HuH-7 (cell line): ENCODE measurements at places on chromosomes 5 and 9.

DNA sequence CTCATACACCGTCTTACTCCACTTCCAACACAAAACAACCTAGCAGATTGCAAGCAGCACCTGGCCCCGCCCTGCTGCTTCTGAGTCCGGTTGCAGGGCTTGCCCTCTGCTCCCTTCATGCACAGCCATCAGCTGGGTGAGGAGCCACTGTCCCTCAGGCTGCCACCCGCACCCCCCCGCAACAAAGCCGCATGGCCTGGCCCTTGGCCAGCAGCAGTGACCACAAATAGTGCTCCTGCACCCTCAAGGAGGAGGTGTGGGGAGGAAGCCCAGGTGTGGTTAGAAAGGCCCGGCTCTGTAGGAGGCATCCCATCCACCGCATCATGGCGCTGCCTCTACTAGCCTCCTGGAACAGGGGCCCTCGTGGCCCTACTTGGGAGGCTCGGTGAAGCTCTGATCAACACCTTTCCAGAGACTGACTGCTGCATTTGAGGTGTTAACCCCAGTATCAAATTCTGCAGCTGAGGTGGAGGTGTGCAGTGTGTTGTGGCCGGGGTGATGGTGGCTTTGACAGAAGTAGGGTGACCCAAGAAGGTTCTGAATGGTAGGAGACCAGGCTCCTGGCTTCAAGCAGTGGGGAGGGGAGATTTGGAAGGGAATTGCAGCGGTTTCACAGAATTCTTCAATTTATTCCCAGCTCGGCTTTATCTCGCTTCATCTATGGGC, 52.7 kb downstream of the WNK2 start:
- no peak for DNase-seq

DNA sequence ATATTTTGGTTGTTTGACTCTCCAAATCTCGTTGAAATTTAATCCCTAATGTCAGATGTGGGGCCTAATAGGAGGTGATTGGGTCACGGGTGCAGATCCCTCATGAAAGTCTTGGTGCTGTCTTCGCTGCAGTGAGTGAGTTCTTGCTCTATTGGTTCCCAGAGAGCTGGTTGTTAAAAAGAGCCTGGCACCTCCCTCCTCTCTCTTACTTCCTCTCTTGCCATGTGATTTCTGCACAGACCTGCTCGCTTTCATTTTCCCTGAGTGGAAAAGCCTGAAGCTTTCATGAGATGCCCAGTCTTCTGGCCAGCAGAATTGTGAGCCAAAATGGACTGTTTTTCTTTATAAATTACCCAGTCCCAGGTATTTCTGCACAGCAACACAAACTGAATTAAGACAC, 221.6 kb downstream of the MAT2B start:
- no peak for DNase-seq

DNA sequence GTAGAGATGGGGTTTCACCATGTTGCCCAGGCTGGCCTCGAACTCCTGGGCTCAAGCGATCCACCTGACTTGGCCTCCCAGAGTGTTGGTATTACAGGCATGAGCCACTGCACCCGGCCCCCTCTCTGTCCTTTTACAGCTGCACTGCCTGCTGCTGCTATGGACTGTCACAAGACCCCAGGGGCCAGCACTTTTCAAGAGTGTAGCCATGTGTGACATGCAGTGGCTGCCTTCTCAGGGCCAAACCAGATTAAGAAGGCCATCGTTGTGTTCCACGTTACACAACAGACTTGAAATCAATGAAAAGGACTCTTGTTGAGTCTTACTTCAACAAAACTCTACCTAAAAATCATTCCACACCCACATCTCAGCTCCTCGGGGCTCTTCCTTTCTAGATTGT, 78.9 kb upstream of the ICE1 start:
- no peak for DNase-seq

DNA sequence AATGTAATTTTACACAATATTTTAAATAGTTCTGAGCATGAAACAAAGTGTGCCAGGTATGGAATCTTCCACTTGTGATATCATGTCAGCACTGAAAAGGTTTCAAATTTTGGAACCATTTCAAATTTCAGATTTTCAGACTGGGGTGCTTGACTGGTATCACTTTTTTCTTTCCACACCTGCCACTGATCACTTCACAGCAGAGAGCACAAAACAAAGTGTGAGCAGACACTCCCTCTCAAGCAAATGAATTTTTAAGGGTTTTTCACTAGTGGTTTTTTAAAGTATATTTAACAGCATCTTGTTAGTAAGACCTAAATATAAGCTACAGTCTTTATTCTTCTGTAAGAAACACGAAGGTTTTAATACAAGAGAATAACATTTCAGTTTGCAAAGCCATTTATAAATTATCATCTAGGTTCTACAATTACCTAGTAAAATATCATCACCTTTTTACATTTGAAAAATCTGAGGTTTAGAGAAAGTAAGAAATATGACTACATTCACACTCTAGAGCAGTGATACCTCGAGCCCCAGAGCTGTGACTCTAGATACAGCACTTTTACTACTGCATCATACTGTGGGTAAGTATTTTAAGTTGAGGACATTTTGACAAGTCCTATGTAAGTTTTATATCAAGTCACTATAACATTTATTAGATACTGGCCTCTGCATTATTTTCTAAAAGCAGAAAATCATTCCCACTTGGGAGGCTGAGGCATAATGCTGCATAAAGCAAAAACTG, 14.6 kb downstream of the GOLPH3 start:
- DNase-seq = no peak

GRCh38 chr9:127815512-127816361, 13.1 kb downstream of the FPGS start:
- no peak for DNase-seq

- no peak for DNase-seq
Observed at GRCh38 chr5:80212171-80212667, 43.6 kb downstream of the SERINC5 start.

- DNase-seq = no peak
Observed at GRCh38 chr9:93306081-93306480, 122.1 kb downstream of the WNK2 start.

- DNase-seq = no peak
Observed at GRCh38 chr9:4955836-4956235, 29.2 kb upstream of the JAK2 start.

DNA sequence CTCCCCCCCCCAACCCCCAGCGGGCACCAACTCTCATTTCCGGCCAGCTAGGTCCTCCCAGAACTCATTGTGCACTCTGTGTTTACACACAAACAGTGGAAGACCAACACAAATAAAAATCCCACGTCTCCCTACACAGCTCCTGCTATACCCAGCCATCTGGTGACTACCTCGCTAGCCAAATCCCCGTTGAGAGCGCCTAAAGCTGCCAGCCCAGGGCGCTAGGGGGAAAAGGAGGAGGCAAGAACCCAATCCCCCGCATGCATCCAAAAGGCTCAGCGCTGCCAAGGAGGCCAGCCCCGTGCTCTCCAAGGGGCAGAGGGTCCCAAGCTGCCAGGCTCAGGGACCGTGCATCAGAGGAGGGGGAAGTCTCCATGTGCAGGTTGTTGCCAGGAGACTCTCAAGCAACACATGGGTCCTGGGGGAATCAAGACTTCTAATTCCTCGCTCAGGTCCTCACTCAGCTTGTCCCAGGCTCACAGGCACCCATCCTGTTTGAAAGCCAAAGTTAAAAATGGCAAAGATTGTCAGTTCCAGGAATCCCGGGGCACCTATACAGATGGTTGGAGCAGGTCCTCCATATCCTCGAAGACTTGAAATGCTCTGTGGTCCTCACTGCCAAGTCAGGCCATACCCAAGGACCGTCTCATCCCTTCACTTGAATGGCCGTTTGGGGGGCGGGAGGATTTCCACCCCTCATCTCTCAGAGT, 2.7 kb downstream of the ASTN2 start:
- DNase-seq = no peak

- DNase-seq = no peak
Observed at GRCh38 chr9:124419832-124420489, 4.7 kb upstream of the PSMB7 start.

DNA sequence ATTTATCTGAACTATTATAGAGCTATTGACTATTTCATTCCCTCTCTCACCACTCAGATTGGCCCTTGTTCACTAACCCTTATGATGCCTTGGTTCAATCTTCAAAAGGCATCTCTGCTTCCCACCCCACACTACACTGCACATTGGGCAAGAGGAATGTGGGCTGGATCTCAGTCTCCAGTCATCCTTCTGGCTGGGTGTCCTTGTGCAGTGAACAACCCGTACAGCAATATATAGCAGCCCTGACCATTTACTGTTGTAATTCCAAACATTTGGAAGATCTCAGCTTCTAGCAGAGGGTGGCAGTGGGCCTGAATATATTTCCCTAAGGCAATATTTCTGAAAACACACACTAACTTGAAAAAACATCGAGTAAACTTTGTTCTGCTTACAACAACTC, 199.2 kb upstream of the GDNF start:
- no peak for DNase-seq

DNA sequence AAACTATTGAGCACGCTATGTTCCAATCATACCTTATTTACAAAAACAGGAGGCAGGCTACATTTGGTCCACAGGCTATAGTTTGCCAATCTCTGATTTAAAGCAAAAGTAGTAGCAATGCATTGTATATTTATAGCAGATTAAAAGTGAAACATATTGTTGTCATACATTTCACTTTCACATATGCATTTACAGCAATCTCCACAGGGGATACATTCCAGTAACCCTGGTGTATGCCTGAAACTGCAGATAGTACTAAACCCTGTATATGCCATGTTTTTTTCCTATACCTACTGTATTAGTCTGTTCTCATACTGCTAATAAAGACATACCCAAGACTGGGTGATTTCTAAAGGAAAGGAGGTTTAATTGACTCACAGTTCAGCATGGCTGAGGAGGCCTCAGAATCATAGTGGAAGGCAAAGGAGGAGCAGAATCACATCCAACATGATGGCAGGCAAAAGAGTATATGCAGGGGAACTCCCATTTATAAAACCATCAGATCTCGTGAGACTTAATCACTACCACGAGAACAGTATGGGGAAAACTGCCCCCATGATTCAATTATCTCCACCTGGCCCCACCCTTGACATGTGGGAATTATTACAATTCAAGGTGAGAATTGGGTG, 5.9 kb upstream of the CSF1R start:
- no peak for DNase-seq

- DNase-seq = no peak
Observed at GRCh38 chr5:181044662-181045305, 4.7 kb downstream of the BTNL9 start.

DNA sequence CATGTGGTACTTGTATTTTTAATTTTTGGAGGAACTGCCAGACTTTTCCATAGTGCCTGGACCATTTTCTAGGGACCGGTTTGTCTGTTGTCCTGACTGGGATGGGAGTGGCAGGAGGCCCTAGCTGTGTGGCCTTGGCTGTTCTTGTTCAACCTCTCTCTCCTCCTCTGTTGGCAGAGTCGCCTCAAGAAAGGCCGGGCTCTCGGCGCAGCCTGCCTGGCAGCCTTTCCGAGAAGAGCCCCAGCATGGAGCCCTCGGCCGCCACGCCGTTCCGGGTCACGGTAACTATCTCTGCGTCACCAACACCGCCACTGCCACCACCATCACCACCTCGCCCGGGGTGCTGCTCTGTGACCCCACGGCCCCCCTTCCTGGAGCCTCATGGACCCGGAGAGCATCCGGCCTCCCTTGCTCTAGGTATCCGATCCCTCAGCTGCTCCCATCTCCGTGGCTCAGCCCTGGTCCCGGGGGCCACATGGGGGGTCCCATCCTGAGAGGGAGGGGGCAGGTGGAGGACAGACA, 27.1 kb downstream of the DAB2IP start:
- DNase-seq = no peak

- no peak for DNase-seq
Observed at GRCh38 chr9:69178583-69179011, 4.5 kb downstream of the TJP2 start.

GRCh38 chr9:94740145-94740840, 13.8 kb downstream of the AOPEP start:
- DNase-seq = no peak

DNA sequence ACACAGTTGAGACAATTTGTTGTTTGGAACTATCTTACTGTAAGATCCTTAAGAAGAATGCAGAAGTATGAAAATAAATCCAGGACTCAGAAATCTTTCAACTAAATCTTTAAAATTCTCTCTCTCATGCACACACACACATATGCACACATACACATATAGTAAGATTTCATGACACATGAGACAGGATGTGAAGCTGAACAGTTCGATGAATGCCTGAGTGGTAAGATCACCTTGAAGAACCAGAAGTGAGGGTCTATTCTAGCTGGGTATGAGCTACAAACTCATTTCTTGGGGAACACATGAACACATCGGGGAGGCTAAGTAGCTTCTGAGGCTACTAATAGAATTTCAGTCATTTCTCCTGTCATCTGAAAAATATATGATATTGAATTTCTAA, 153.6 kb downstream of the TMC1 start:
- DNase-seq = no peak

- DNase-seq = no peak
Observed at GRCh38 chr5:143678148-143678905, 133.6 kb upstream of the HMHB1 start.

DNA sequence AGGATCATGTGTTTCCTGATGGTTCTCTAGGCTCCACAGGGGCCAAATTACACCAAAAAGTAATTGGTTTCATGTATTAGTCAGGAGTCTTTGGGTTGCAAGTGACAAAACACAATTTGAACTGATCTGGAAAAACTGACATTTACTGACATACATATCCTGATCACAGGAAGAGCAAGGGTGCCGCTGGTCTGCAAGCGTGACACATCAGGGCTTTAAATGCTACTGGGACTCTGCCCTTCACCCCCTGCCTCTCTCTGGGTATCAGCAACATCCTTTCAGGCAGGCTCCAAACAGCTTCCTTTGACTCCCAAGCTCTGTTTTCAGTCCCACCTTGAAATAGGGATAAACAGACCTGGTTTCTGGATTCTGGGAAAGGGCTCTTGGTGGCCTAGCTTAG, 197.5 kb downstream of the PALM2AKAP2 start:
- no peak for DNase-seq

DNA sequence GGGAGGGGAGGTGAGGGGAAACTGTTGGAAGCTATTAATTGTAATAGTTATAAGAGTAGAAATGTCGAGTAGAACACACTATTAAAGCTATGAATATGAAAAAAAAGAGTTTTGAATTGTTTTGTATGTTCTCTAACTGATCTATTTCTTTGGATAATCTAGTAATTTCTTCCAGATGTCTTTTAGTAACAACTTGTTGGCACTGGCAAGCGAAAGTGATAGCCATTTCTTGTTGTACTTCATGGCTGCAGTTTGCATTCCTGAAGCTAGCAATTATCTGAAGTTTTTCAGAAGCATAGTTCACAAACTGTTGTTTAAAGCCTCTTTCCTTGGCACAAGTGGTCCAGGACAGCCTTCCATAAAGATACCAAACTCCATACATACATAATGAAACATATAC, 49.4 kb upstream of the SPATA31C2 start:
- no peak for DNase-seq

DNA sequence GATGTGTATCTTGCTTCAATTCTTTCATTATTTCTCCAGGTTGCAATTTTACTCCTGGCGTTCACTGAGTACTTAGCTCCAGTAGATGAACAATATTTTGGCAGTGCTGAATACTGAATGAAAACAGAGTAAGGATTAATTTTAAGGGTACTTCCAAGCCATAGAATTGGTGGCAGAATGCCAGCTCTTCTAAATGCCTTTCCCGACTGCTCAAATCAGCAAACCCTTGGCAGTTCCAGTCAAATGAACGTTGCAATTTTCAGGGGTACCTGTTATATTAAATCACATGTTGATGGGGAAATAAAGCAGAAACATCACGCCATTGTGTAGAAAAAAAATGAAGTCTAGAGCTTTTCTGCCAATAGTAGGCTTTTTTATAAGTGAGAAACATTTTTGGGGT, 282.4 kb upstream of the RPS23 start:
- no peak for DNase-seq
